Smooth muscle cell of bladder (primary cell): ENCODE measurements at places on chromosomes 12 and 14. TPM values are rescaled to one million over a fixed set of nuclear protein-coding genes. Genes with fewer than 3 reads are reported as not detected.

Gene LAG3
- 0.14 and 0.18 TPM in 2 replicates for total RNA-seq

Gene KRT78
- not detected in 2 replicates for total RNA-seq

Gene FAR2
- total RNA-seq, result 2.7 and 7.3 TPM in 2 replicates

Gene NAB2
- 26.6 and 39.9 TPM in 2 replicates for total RNA-seq

Gene HSPA2
- 19.9 and 24.7 TPM in 2 replicates for total RNA-seq

Gene CFAP251
- total RNA-seq, result 2.4 and 3.3 TPM in 2 replicates

Gene TMEM119
- 44.5 and 62.7 TPM in 2 replicates for total RNA-seq

Gene CCDC177
- under 0.01 TPM in 2 replicates for total RNA-seq

Gene MORN3
- total RNA-seq, result 0.57 and 0.65 TPM in 2 replicates

Gene PTPRO
- total RNA-seq, result 0.85 and 1.3 TPM in 2 replicates

Gene KRT71
- not detected in 2 replicates for total RNA-seq

Gene PRH2
- 0.14 and 0.18 TPM in 2 replicates for total RNA-seq

Gene B3GNT4
- total RNA-seq, result under 0.01 and 0.09 TPM in 2 replicates

Gene CHGA
- total RNA-seq, result not detected in 2 replicates

Gene TAS2R9
- total RNA-seq, result not detected in 2 replicates

Gene SERPINA5
- total RNA-seq, result not detected in 2 replicates

Gene AMN
- total RNA-seq, result 0.18 and 0.43 TPM in 2 replicates

Gene EPYC
- total RNA-seq, result 0.09 TPM in 1 of 2 replicates, not detected in the other

Gene ESPL1
- 0.46 and 1.00 TPM in 2 replicates for total RNA-seq

Gene FBXW8
- total RNA-seq, result 14.9 and 17.4 TPM in 2 replicates

Gene KRT73
- total RNA-seq, result not detected in 2 replicates

Gene OTUB2
- total RNA-seq, result 0.85 and 0.92 TPM in 2 replicates

Gene ZDHHC22
- not detected in 2 replicates for total RNA-seq

Gene SLC38A4
- 1.1 and 4.2 TPM in 2 replicates for total RNA-seq

Gene E2F7
- 2.6 and 3.9 TPM in 2 replicates for total RNA-seq

Gene GPR84
- total RNA-seq, result 0.09 TPM in 1 of 2 replicates, not detected in the other

Gene DEGS2
- total RNA-seq, result under 0.01 and 0.46 TPM in 2 replicates

Gene EP400
- total RNA-seq, result 5.1 and 7.3 TPM in 2 replicates

Gene SLCO1B1
- not detected in 2 replicates for total RNA-seq

Gene DAO
- 0.09 TPM in 1 of 2 replicates, not detected in the other for total RNA-seq

Gene TIMELESS
- 2.1 and 3.6 TPM in 2 replicates for total RNA-seq

Gene MYF5
- total RNA-seq, result not detected in 2 replicates

Gene FERMT2
- 118 and 135 TPM in 2 replicates for total RNA-seq

Gene FAIM2
- 5.4 and 5.5 TPM in 2 replicates for total RNA-seq

Gene PSME1
- 104 and 134 TPM in 2 replicates for total RNA-seq

Gene IAPP
- total RNA-seq, result not detected in 2 replicates

Gene APOF
- total RNA-seq, result not detected in 2 replicates

Gene HOXC10
- 0.18 and 0.43 TPM in 2 replicates for total RNA-seq

Gene GLIPR1L1
- total RNA-seq, result not detected in 2 replicates

Gene CLBA1
- total RNA-seq, result 6.0 and 7.1 TPM in 2 replicates

Gene C1QL4
- total RNA-seq, result under 0.01 TPM in 1 of 2 replicates, not detected in the other

Gene B4GALNT3
- under 0.01 TPM in 1 of 2 replicates, not detected in the other for total RNA-seq

Gene GLT1D1
- total RNA-seq, result not detected in 2 replicates

Gene ZNF385A
- 0.71 and 1.5 TPM in 2 replicates for total RNA-seq

Gene ZC2HC1C
- total RNA-seq, result 0.57 and 1.1 TPM in 2 replicates

Gene CCDC197
- total RNA-seq, result not detected in 2 replicates

Gene TSPAN8
- 0.43 and 4.0 TPM in 2 replicates for total RNA-seq

Gene ACSM4
- total RNA-seq, result not detected in 2 replicates

Gene SLC2A14
- not detected in 2 replicates for total RNA-seq

Gene CCER1
- total RNA-seq, result not detected in 2 replicates

Gene ACOT6
- total RNA-seq, result not detected in 2 replicates

Gene DPF3
- total RNA-seq, result 1.3 and 2.4 TPM in 2 replicates

Gene ORAI1
- total RNA-seq, result 4.1 and 4.6 TPM in 2 replicates

Gene SYNDIG1L
- not detected in 2 replicates for total RNA-seq

Gene LHX5
- not detected in 2 replicates for total RNA-seq

Gene TTC5
- total RNA-seq, result 19.3 and 21.0 TPM in 2 replicates

Gene C3AR1
- total RNA-seq, result 0.14 and 0.18 TPM in 2 replicates

Gene GALNT9
- 0.14 and 0.28 TPM in 2 replicates for total RNA-seq
